ENCODE measurements at places on chromosomes 16 and 17.

DNA sequence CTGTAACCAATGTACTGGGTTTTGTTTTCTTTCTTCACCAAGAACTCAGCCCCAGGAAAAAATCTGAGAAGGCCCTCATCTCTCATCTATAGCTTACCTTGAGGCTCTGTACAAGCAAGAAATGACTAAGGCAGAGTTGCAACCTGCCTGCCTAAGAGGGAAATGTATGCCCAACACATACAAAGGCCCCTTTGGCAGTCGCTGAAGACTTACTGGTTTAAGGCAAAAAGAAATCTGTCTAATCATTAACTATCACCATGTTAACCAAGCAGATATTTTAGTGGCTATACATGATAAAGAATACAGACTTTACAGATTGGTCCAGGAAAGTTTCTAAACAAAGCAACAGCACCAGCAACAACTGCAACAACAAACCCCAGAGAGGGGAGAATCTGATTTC lies 14.2 kb downstream of the ZNF624 start:
- DNase-seq: no peak

DNA sequence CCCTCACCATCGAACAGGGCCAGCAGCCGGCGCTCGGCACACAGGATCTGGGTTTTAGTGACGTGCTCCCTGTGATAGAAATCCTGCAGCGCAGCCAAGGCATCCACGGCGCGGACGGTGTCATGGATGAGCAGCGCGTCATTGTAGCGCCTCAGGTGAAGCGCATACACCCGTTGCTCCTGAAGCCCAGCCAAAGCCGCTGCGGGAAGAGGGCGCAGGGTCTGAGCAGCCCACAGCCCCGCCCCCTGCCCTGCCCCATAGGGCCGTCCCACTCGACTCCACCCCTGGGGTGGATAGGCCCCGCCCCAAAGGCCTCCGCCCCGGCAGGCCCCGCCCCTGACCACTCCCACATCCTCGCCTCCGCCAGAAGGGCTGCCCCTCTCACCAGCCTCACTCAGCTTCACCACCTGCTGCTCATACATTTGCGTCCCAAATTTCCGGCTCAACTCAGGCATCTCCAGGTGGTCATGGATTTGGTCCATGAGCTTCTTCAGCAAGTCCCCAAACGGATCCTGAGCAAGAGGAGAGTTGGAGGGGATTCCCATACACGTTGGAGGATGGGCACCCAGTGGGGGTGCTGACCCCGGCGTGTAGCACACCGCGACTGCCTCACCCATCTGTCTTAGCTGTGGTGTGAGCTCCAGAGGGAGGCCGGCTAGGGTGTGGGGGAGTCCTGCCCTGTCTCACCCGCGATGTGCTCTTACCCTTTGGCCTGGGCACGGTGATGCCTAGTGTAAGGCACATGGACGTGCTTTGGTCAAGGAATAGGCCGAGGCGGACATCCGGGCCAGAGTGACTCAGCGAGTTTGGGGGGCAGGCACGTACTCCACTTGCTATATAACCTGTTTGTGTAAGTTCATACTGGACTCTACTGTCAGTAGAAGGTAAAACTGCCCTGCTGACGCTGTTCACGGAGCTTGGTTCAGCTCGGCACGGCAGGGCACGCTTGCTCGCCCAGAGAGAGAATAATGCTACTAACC lies 4.6 kb downstream of the DHX58 start:
- DNase-seq: peak; percentile 76

GRCh38 chr17:22517716-22518115 lies 825.4 kb downstream of the KCNJ18 start:
- DNase-seq: no peak

GRCh38 chr17:78611607-78612006 lies 34.4 kb upstream of the DNAH17 start:
- no peak for DNase-seq

DNA sequence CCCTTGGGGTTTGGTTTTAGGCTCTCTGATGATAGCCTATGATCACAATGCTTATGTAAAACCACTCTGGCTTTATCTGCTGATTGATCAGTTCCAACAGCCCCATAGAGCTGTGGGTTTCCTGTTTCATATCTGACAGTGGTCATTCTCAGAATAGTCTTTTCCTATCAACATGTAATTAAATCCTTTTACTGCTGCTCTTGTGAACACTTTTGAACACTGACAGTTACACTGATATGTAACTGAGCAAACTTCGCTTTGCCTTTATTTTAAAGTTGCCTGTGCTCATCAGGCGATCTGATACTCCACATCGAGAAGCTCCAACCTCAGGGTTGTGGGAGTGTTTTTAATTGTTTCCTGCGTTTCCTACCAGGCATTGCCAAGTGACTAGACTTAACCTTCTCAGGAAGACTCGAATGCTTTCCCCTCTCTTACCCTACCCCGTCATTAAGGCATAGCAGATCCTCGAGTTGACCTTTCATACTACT lies 17.3 kb upstream of the CLEC18B start:
- DNase-seq: no peak

DNA sequence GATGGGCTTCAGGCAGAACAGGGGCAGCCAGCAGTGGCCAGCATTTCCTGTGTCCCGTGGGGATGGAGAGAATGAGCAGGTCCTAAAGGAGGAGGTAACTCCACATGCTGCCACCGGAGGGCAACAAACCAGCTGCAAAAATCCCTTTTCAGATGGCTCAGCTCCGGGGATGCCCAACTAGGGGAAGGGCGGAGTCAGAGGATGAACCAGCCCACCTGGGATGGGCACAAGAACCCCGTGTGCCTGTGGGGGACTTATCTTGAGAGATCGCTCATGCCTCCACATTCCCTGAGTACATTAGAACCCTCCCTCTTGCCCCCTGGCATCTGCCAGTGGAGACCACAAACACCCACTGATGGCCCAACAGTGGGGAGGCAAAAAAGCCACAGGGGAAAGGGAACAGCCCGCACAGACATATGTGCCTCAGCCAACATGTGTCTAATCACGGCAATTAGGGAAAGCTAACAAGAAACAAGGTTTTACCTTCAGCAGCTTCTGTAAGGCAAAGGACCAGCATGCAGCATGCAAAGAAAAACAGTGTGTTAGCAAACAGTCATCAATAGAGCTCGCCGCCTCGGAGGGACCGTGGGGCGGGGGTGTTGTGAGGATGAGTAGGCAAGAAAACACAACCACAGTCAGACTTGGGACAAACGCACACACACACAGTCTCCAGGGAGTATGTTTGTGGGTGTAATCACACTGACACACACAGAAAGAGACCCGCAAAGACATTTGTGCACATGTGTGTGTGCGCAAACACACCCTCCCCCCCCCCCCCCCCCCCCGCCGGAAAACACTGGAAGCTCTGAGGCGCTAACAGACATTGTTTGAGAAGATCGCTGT lies 64.0 kb downstream of the MYO18A start:
- DNase-seq: no peak

- DNase-seq: no peak
Measured at GRCh38 chr17:71184716-71185115, 936.1 kb upstream of the SOX9 start.

DNA sequence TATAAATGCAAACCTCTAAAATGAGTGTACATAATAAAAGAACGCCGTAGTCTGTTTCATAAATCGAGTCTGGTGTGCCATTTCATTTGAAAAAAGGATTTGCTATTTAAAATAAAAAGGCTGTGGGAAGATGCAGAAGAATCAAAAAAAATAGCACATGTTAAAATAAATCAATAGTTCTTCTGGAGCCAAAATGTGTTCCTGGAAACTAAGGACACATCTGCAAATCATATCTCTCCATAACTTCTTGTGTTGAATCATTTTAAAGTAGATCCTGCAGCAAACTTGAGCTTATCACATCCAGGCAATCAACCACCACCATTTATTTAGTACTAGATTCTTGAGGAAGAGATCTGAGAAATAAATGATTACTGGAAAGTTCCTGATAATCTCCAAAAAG lies 29.0 kb downstream of the XPO6 start:
- DNase-seq: no peak

GRCh38 chr17:78272914-78273258 lies 41.5 kb downstream of the TMEM235 start:
- no peak for DNase-seq

GRCh38 chr16:1313721-1314369 lies 4.4 kb downstream of the UBE2I start:
- DNase-seq: no peak

GRCh38 chr16:13997526-13997925 lies 73.6 kb upstream of the MRTFB start:
- no peak for DNase-seq

- no peak for DNase-seq
Measured at GRCh38 chr17:81244358-81245023, 5.4 kb downstream of the NDUFAF8 start.

DNA sequence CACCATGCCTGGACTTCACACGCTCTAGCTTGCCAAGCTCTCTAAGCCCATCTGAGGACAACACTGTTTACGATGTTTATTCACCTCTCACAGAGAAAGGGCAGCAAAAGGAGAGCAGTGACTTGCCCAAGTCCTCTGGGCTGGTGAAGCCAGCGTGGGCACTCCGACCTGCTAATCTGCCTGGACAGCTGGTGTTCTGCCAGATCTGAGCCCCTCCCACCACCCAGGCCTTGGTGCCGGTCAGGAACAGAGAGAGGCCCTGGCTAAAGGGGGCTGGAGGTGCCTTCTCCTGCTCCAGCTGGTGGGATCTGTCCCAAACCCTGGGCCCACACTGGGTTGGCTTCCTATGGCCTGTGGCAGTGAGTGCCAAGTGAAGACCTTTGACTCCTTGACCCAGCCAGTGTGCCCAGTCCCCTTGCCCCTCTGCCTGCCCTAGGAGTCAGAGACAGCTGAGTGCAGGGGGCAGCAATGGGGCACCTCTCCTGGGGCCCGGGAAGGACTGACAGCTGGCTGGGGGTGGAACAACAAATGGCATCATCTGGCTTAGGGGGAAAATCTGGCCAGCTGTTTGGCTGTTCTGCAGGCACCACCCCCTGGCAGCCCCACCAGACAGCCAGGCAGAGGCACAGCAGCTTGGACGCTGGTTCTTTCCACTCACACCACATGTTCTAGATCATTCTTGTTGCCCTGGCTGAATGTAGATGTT lies 1.8 kb upstream of the SLC4A1 start:
- DNase-seq: no peak

GRCh38 chr16:85514295-85514597 lies 98.9 kb upstream of the GSE1 start:
- DNase-seq: no peak

DNA sequence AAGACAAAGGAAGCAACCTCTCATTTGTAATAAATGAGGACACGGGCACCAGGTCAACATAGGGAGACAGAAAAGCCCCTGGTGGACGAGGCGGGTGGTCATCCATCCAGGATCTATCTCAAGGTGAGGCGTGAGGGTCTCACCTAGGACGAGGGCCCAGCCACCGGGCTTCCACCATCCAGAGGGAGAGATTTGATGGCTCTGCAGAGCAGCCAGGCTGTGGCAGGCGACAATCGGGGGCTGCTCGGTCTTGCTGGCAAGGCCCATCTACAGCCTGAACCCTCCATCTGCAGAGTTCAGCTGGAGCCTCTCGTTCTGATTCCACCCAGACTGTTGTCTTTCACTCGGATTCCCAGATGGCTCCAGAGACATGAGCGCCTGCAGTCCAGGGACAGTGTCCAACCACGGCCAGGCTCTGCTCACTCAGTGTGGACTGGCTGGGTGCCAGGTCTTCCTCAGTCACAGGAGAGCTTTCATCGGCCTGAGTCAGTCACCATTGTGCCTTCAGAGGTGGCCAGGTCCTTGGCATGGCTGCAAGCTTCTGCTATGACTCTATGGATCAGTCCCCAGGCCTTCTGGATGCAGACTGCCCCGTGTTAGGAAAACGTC lies 5.9 kb downstream of the LITAFD start:
- DNase-seq: no peak

- DNase-seq: no peak
Measured at GRCh38 chr16:73071131-73071940, 23.4 kb upstream of the ZFHX3 start.
